ENCODE measurements at places on chromosomes 3 and 15. TPM values are rescaled to one million over a fixed set of nuclear protein-coding genes. Genes with fewer than 3 reads are reported as not detected.

The C2CD4A gene
- not detected for total RNA-seq

The RBM5 gene
- total RNA-seq, result 132 TPM

The IGDCC3 gene
- total RNA-seq, result not detected

The GOLGA8A gene
- total RNA-seq, result 43.6 TPM

The EXD1 gene
- total RNA-seq, result not detected

The FRMD4B gene
- 30.5 TPM for total RNA-seq

The LCTL gene
- not detected for total RNA-seq

The MYRIP gene
- total RNA-seq, result 1.8 TPM

The ARRDC4 gene
- 24.0 TPM for total RNA-seq

The MAGEL2 gene
- 0.32 TPM for total RNA-seq

The FAM81A gene
- total RNA-seq, result 0.35 TPM

The STX19 gene
- not detected for total RNA-seq

The UCN2 gene
- total RNA-seq, result not detected

The STAC gene
- total RNA-seq, result 1.1 TPM

The MASP1 gene
- 3.2 TPM for total RNA-seq

The TGM5 gene
- 0.45 TPM for total RNA-seq

The CAMK1 gene
- total RNA-seq, result 98.6 TPM

The GOLGA8S gene
- 0.26 TPM for total RNA-seq

The USP19 gene
- total RNA-seq, result 45.0 TPM

The PARP6 gene
- 61.3 TPM for total RNA-seq

The TNFSF10 gene
- total RNA-seq, result 23.0 TPM

The SOX2 gene
- not detected for total RNA-seq

The MRPS11 gene
- 60.9 TPM for total RNA-seq

The ARGFX gene
- total RNA-seq, result not detected

The PCSK6 gene
- 16.9 TPM for total RNA-seq

The ACKR4 gene
- 4.6 TPM for total RNA-seq

The CISH gene
- total RNA-seq, result 56.2 TPM

Measured in mesenteric fat pad (tissue), 1 donor.